ENCODE measurements at places on chromosomes 7 and 10. TPM values are rescaled to one million over a fixed set of nuclear protein-coding genes. Genes with fewer than 3 reads are reported as not detected.

SVOPL gene
- total RNA-seq = 1.00 TPM

PNLIPRP3 gene
- not detected for total RNA-seq

HKDC1 gene
- 0.91 TPM for total RNA-seq

JAZF1 gene
- total RNA-seq = 16.0 TPM

ERLIN1 gene
- 17.8 TPM for total RNA-seq

SPDYE8 gene
- total RNA-seq = not detected

AKR1D1 gene
- not detected for total RNA-seq

CALCR gene
- 0.45 TPM for total RNA-seq

PCGF6 gene
- total RNA-seq = 10.0 TPM

SDHAF3 gene
- 13.0 TPM for total RNA-seq

THSD7A gene
- total RNA-seq = 71.7 TPM

UCN3 gene
- 0.27 TPM for total RNA-seq

LIPK gene
- not detected for total RNA-seq

CDC14C gene
- total RNA-seq = not detected

PLEKHS1 gene
- total RNA-seq = not detected

UBN2 gene
- 31.9 TPM for total RNA-seq

FGFBP3 gene
- 23.3 TPM for total RNA-seq

ALKBH4 gene
- total RNA-seq = 13.8 TPM

TMEM26 gene
- total RNA-seq = 2.4 TPM

SRRM3 gene
- total RNA-seq = 16.3 TPM

CALD1 gene
- 41.8 TPM for total RNA-seq

PNLIPRP2 gene
- total RNA-seq = not detected

MYO1G gene
- 0.54 TPM for total RNA-seq

FAM24B gene
- total RNA-seq = 8.9 TPM
